ENCODE measurements at places on chromosomes 3 and 15. TPM values are rescaled to one million over a fixed set of nuclear protein-coding genes. Genes with fewer than 3 reads are reported as not detected.

The COL6A6 gene
- total RNA-seq, result not detected

DNA sequence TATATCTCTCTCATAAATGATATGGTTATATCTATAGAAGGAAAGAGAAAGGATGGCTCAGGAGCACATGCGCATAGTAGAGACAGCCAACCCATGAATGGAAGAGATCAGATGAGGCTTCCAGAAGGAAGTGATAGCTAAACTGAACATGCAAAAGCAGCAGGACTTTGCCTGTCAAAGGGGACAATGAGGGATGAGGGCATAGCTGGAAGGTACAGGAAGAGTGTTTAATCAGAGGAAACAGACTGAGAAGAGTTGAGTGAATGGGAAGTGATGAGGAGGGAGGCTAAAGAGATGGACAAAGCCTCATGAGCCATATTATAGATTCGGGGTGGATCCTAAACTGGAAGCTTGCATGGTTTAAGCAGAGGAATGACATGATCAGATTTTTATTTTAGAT lies 26.5 kb upstream of the VEPH1 start:
- no peak for DNase-seq

GRCh38 chr15:68630211-68630555 lies 51.4 kb downstream of the CORO2B start:
- DNase-seq, result no peak

DNA sequence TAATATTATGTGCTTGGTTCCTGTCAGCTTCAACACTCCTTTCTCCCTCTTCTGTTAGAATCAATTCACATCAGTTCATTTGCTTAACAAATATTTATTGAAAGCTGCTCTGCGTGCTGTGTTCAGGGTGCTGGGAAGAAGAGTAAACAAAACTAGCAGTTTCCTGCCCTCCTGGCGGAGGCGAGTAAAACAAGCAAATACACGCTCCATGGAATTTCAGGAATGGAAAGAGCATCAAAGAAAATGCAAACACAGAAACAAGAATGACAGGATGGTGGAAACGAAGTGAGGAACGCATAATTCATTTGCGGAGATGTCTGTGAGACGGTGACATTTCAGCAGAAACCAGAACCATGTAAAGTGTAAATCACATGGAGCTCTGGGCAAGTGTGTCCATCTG lies 49.4 kb upstream of the SPTSSB start:
- no peak for DNase-seq

GRCh38 chr3:73236867-73237266 lies 175.4 kb downstream of the EBLN2 start:
- no peak for DNase-seq

The GOLGA6L4 gene
- total RNA-seq, result 0.37 TPM

The NRROS gene
- 9.2 TPM for total RNA-seq

The POLQ gene
- 20.8 TPM for total RNA-seq

The RAD51 gene
- 68.8 TPM for total RNA-seq

DNA sequence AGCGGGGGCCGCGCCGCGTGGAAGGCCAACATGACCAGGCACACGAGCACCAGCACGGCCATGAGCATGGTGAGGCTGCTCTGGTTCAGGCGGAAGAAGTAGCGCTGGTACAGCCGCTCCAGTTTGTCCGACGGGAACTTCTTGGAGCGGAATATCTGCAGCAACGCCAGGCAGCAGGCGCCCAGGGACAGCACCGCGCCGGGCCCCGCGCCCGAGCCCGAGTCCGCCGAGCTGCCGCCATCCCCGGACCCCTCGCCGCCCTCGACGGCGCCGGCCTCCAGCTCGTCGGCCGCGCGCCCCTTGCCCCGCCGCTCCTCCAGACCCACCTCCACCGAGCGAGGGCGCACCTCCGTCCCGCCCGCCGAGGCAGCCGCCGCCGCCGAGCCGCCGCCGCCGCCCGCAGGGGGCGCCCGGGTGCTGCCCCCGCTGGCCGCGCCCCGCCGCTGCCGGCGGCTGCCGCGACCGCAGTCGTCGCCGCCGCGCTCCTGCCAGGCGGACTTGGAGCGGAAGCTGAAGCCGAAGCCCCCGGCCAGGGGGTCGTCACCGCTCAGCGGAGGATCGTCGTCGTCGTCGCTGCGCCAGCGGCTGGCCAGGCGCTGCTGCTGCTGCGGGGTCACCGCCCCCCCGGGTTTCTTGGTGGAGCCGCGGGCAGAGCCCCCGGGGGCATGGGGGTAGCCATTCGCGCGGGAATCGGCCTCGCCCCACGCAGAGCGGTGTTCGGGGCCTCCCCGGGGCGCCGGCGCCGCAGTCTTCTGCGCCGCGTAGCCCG lies 957 bp downstream of the ADCY5 start:
- DNase-seq, result peak; percentile 43

The TPRG1 gene
- total RNA-seq, result 1.0 TPM

GRCh38 chr15:39448409-39448808 lies 132.5 kb upstream of the THBS1 start:
- no peak for DNase-seq

- no peak for DNase-seq
Observed at GRCh38 chr3:44576613-44577012, 8.2 kb upstream of the ZNF660 start.

- no peak for DNase-seq
Observed at GRCh38 chr3:23837691-23838090, 31.9 kb downstream of the UBE2E1 start.

GRCh38 chr3:35779611-35780010 lies 140.3 kb downstream of the ARPP21 start:
- DNase-seq, result no peak

- no peak for DNase-seq
Observed at GRCh38 chr15:42282344-42282743, 9.1 kb upstream of the TMEM87A start.

The TEX55 gene
- total RNA-seq, result not detected

- no peak for DNase-seq
Observed at GRCh38 chr3:72240531-72240930, 455.6 kb upstream of the PROK2 start.

- no peak for DNase-seq
Observed at GRCh38 chr3:10845001-10845761, 29.2 kb downstream of the SLC6A11 start.

The ERICH6 gene
- total RNA-seq, result not detected

DNA sequence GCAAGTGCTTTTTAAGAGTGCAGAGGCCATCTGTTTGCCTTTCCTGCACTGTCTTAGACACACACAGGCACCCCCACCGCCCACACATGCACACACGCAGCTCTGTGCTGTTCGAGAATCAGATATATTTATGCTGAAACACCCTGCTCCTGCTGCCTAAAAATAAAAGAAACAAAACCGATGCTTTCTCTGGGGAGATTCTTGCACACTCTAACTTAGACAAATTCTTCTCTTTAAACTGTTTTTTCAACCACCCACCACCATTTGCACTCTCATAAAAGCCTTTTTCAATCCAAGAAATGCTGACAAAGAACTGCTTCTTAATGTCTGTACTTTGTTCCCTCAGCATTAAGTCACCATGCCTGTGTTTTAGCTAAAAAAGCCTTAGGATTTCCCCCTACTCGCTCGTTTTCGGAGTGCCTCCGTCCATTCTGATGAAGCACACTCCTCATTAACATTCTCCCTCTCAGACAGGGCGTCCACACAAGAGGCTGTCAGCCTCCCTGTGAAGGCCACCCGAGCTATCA lies 26.2 kb downstream of the SLC12A8 start:
- DNase-seq, result no peak

The CDHR4 gene
- not detected for total RNA-seq

DNA sequence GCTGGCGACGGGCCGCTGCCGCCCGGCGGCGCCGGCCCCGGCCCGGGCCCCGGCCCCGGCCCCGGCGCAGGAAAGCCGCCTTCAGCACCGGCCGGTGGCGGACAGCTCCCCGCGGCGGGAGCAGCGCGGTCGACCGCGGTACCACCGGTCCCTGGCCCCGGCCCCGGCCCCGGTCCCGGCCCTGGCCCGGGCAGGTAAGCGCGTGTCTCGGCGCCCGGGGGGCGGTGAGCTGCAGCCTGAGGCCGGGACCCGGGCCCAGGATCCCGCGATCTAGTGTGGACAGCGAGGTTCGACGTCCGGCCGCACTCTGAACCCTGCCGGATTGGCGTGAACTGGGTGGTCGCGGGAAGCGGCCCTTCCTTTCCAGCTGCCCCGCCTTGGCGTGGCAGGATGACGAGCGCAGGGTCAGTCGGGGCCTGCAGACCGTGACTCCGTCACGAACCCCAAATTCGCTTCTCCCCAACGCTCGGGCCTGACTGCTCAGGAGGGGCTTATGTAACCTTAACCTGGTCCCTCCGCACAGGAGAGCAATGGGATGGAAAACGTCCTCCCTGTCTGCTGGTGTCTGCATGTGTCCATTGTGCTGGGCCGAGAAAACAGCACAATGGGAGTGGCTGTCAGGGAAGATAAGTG lies 472 bp downstream of the BSN start:
- DNase-seq, result peak; percentile 52

- no peak for DNase-seq
Observed at GRCh38 chr3:53672981-53673380, 173.2 kb downstream of the CHDH start.

The PDE12 gene
- 15.3 TPM for total RNA-seq

GRCh38 chr15:78209646-78210348 lies 24.6 kb downstream of the ACSBG1 start:
- DNase-seq, result no peak

DNA sequence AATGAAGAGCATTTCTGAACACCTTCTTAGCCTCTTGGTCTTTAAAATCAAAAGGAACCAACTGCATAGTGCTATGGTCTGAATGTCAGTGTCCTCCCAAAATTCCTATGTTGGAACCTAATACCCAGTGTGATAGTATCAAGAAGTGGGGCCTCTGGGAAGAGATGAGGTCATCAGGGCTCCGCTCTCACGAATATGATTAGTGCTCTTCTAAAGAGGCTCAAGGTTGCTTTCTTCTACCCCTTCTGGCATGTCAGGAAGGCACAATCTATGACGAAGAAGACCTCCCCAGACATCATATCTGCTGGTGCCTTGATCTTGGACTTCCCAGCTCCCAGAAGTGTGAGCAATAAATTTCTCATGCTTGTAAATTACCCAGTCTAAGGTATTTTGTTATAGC lies 209.5 kb downstream of the MAGI1 start:
- DNase-seq, result no peak

The MYRIP gene
- not detected for total RNA-seq

DNA sequence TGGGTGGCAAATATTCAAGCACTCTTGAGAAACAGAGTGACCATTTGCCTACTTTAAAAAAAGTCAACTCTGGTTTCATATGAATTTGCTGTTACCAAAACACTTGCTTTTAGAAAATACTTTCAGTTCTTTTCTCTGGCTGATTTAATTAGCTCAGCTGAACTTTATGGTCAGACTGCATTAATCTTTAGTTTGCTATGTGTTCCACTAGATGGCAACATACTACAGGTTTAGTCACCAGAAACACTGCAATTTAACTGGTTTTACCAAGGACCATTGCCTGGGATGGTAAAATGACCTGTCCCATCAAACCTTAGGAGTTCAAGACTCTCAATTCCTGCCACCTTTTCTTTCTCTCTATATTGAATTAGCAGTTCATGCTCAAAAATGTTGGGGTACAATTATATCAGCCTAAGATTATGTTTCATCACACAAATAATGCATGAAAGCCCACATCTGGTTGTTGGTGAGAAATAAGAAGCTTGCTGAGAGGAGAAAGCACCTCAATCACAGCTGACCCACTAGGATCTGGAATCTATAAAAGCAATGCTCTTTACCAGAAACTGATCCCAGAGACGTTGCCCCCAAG lies 14.2 kb downstream of the EIF4E3 start:
- DNase-seq, result no peak

The PYGO1 gene
- not detected for total RNA-seq

GRCh38 chr15:99492275-99492674 lies 73.5 kb upstream of the MEF2A start:
- DNase-seq, result no peak

- no peak for DNase-seq
Observed at GRCh38 chr3:120443626-120444123, 7.1 kb downstream of the FSTL1 start.

The ADGRG7 gene
- not detected for total RNA-seq

GRCh38 chr3:177468331-177468730 lies 271.0 kb upstream of the TBL1XR1 start:
- DNase-seq, result no peak

The C3orf80 gene
- not detected for total RNA-seq

The CFAP91 gene
- total RNA-seq, result 0.26 TPM

The CADPS gene
- total RNA-seq, result not detected

The UCN2 gene
- not detected for total RNA-seq

The CHCHD6 gene
- total RNA-seq, result 17.7 TPM

DNA sequence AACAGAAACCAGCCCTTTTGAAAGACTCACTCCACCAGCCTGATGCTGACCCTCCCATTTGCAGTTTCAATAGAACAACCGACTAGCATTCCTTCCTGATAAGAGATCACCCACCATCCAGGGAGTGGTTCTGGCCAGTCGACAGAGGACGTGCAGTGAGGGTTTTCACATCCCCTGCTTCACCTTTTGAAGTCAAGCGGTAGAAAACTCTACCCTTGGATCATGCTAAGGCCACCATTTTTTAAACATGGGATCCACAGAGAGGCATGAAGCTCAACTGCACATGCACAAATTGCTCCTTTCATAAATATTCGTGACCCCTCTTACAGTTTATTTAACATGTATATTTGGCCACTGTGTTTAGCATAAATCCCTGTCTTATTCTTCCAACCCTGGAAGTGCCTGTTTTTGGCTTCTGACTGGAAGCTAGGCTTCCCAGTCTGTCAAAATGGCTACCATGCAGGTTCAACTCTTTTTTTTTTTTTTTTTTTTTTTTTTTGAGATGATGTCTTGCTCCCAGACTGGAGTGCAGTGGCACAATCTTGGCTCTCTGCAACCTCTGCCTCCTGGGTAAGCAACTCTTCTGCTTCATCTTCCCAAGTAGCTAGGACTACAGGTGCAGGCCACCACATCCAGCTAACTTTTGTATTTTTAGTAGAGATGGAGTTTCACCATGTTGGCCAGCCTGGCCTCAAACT lies 1.0 kb upstream of the THUMPD3 start:
- no peak for DNase-seq

DNA sequence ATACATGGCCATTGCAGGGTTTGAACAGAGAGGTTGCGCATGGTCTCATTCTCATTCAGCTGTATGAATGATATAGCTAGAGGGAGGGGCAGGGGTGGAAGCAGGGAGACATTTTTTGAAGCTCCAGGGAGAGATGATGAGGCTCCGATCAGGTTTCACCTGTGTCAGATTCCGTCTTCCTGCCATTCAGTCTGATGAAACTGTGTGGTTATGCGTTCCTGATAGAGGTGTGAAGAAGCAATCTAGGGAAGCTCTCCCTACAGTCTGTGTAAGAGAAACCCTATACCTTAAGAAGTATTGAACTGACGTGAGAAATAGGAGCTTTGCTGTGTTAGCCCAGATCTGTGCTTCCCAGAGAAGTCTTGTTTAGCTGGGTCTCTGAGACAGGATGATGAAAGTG lies 171.9 kb upstream of the NDN start:
- no peak for DNase-seq

The GUCA1C gene
- total RNA-seq, result not detected

The SAMD7 gene
- not detected for total RNA-seq

The ALPK3 gene
- total RNA-seq, result 0.02 TPM

All from activated naive CD4-positive, alpha-beta T cell treated with anti-CD3 and anti-CD28 coated beads for 36 hours (primary cell).